ENCODE measurements at places on chromosomes 6 and 20.
A peak's percentile ranks its signal among the peaks of the same experiment; 100 is the strongest.

DNA sequence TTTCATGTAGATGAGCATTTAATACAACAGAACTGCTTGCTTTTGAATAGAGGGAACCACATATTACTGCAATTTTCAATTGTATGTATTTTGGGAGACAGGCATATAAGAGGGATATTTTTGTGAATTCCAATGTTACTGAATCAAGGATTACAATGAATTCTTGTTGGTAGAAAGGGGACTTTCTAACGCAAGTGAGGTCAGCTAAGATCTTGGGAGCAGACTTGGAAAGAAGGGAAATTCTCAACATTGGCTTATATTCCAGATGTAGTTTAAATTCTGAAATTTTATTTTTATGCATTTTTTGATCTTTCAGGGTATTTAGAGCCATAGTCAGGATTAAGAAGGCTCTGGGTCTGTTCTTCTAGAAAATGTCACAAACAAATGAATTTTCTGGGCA, 43.3 kb upstream of the CTAGE9 start:
- no peak for DNase-seq

DNA sequence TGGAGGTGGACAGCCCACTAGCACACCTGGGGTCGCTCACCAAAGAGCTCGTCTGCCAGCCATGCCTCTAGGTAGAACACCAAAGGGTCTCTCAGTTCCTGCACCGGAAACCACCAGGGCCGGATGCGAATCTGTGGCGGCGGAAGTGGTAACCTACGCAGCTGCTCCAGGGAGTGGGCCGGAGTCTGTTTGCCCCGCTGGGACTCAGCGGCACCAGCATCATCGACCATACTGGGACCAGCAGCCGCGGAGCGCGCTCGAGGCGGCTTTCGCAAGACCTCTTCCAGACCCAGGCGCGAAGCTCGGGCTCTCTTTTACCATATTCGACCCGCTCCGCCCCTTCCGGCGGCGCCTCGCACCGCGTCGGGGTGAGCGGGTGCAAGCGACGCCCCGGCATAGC, at the start of gene OOEP:
Gene OOEP (minus strand): TSS at position 335 of the 400 bp plus-strand sequence. CDS start 105 bp downstream, at position 230.
- no peak for DNase-seq

DNA sequence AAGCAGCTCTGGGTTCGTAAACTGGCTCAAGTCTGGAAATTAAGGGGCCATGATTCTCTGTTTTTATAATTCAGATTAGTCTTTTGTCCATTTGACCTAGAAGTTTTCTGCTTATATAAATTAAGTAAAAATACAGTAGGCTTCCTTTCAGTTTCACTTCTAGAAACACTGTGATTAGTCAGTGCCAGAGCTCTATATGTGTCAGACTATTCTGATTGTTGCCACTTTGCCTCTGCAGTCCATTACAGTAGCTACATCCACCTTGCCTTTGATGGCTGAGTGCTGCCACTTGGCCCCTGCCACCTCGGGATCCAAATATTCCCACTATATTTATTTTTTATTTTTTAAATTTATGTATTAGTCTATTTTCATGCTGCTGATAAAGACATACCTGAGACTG, 7.9 kb downstream of the ZC2HC1B start:
- no peak for DNase-seq

DNA sequence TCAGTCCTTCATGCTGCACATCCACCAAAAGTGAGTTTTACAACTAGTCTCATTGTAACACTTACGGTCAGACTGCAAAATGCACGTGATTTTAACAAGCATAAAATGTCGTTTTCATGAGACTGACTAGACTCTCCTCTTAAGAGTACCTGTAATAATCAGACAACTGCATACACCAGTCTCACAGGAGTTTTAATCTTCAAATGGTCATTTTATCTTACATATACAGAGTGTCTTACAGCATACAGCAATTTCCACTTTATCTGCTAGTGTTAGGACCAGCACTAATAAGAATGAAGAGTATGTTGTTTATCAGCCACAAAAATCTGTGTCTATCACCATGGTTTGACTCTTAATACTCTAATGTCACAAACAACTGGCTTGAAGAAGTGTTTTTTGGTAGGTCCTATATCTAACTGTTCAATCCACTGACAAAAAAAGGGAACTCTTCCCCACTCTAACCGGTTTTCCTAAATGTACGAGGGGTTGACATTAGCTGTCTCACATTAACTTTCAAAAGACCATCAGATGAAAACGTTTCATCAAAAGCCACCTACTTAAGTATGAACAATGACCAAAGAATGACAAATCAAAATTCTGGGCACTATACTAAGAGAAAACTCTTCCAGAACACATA, 1.5 kb upstream of the ASF1A start:
- DNase-seq, result peak; percentile 31

GRCh38 chr6:85498596-85499258, 48.8 kb downstream of the NT5E start:
- peak; percentile 44 for DNase-seq

GRCh38 chr20:62943396-62943795, 5.4 kb downstream of the GID8 start:
- DNase-seq, result no peak

GRCh38 chr6:43695215-43695966, 7.8 kb upstream of the MRPS18A start:
- no peak for DNase-seq

GRCh38 chr6:55469951-55470366, 109.0 kb downstream of the HMGCLL1 start:
- DNase-seq, result no peak

DNA sequence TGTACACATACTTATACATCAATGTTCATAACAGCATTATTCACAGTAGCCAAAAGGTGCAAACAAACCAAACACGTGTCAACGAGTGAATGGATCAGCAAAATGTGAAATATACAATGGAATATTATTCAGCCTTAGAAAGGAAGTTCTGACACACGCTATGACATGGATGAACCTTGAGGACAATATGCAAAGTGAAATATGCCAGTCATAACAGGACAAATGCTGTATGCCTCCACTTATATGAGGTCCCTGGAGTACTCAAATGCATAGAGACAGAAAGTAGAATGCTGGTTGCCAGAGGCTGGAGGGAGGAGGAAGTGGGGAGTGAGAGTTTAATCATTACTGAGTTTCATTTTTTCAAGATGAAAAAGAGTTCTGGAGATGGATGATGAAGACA, 37.8 kb upstream of the IGF2R start:
- DNase-seq, result no peak

GRCh38 chr6:62285612-62286469, at the start of gene KHDRBS2:
Gene KHDRBS2 (minus strand): TSS chr6:62286225.
- peak; percentile 89 for DNase-seq

DNA sequence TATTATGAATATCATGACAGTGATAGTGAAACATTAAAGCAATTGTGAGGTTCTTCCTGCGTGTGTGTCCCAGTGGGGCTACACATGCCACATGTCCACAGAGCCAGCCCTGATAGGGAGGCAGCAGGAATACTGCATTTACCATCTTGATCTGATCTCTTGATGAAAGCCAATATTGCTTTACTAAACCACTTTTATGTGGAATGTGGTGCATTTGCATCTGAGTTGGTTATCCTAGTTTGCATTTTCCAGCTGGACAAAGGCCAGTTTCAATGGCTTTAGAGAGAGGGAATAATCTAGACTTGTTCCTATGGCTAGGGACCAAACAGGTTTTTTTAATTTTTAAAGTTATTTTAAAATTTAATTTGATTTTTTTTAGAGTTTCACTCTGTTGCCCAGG, 216.3 kb upstream of the FERMT1 start:
- no peak for DNase-seq

DNA sequence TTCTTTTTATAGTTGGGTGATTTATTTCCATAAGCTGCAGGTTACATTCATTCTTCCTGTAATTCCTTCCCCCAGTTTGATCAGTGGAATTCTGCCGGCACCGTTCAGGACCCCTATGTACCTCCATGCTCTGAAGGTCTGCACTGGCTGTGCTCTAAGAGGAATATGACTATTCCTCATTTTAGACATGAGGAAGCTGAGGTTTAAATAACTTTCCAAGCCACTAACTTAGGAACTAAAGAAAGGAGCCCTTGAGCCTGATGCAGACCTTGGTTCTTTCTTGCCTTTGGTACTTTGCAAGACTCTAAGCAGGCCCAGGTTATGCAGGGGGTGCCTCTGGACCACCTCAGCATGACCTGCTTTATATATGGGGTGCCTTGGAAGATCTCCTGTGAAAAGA, 318.5 kb downstream of the QKI start:
- DNase-seq, result no peak

Data from NCI-H774 (cell line).